ENCODE measurements at places on chromosomes 7 and 10.
A peak's percentile ranks its signal among the peaks of the same experiment; 100 is the strongest.

DNA sequence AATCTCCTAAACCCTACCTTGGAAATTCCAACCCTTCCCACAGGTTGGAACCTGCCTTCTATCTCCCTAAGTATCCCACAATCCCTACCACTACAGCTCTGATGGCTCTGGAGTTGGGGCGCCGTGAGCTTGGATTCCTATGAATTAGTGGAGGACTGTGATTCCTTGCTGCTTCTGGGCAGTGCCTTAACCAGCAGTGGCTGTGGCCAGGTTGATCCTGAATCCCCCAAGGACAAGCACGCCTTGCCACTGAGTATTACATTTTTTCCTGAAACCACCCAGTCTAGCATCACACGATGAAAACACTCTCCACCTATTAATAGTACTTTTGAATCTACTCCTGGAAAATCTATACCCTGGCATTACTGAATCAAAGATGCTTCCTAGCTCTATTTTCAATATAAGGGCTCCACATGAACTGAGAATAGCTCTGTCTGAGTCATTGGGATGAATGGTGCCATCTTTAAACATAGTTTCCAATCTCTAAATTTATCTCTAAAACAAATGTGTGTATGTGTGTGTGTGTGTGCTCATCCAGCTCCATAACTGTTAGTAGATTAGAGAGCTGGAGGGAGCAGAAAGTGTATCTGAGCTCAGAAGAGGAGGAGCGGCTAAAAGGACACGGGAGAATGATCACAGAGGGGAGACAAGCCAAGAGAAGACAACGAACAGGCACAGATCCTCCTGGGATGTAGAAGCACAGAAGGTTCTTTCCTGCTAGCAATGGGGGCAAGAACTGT is 11.9 kb upstream of the INPP5F start:
- no peak for DNase-seq

DNA sequence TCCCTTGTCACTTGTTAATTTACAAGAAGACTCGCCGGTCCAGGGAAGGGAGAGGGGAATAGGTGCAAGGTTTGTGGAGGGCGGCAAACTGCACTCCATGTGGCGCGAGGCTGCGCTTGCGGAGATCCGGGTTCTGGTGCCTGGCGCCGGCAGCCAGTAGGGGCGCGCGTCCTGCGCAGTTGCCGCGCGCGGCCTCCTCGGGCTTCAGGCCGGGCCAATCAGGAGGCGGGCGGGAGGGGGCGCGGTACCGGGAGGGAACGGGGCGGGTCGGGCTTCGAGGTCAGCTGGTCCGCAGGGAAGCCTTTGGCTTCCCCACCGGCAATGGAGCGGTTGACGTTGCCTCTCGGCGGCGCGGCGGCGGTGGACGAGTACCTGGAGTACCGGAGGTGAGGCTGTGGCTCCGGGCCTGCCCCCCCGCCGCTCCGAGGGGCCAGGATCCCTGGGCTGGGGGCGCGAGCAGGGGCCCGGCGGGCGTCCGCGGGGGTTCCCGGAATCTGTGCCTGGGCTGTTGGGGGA is at the start of gene FAM221A:
Gene FAM221A, plus strand, starts transcription at position 302 of the 516 bp plus-strand sequence. Its CDS starts 20 bp downstream, at position 322.
- no peak for DNase-seq

DNA sequence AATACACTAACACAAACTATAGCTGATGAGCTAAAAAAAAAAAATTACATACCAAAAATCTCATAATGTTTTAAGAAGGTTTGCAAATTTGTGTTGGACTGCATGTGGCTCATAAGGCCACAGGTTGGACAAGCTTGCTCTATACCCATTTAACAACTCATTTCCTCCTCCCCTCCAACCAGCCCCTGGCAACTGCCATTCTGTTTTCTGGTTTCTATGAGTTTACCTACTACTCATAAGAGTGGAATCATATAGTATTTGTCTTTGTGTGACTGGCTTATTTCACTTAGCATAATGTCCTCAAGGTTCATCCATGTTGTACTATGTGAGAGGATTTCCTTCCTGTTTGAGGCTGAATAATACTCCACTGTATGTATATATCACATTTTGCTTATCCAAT is 100.4 kb upstream of the ARHGAP21 start:
- no peak for DNase-seq

- no peak for DNase-seq
Measured at GRCh38 chr10:82213784-82214183, 338.8 kb downstream of the NRG3 start.

DNA sequence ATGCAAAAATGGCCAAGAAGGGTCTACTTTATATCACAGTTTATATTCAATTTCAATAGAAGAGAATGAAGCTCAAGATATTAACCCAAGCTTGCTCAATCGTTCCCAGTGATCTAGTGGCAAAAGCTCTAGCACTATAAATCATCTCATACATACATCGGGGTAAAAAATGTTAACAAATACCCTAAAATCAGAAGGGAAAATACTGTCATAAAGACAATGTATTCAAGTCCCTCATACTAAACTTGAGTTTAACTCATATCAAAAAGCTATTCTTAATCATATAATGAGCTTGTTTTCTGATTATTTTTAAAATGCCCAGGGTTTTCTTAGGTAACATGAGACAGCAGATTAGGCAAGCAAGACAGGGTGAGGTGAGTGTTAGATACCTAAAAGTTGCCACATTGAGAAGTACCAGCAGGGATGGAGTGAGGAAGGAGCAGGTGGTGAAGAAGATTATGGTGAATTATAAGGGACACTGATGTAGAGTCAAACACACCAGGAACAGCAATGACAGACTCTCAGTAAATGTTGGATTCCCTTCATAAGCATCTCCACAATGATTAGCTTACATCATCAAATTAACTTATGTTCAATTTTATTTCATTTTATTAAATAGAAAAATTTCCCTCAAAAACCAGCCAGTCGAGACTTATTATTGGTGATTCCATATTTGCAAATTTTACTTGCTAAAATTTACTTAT is 46.2 kb downstream of the ELAPOR2 start:
- no peak for DNase-seq

GRCh38 chr10:17643339-17643754 is 604 bp upstream of the STAM start:
- DNase-seq = no peak

DNA sequence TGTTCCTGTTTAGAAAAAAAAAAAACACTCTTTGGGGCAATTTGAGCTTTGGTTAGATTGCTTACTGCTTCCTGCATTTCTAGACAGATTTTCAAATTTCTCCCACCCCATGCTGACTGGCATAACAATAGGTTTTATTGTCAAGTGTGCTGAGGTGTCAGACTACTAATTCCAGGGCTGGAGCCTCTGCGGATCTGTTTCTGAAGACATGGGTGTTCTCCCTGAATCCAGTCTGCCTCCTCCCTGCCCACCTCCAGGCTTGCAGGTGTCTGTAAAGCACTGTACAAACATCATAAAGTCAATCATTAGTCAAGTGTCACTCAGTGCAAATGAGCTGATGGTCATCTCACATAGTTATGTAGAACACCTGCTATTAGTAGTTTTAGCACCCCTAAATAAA is 292.4 kb downstream of the GATA3 start:
- DNase-seq = no peak

- no peak for DNase-seq
Measured at GRCh38 chr10:76285012-76285411, 853.6 kb downstream of the LRMDA start.

GRCh38 chr7:105759670-105760550 is 116.5 kb downstream of the ATXN7L1 start:
- peak; percentile 32 for DNase-seq

DNA sequence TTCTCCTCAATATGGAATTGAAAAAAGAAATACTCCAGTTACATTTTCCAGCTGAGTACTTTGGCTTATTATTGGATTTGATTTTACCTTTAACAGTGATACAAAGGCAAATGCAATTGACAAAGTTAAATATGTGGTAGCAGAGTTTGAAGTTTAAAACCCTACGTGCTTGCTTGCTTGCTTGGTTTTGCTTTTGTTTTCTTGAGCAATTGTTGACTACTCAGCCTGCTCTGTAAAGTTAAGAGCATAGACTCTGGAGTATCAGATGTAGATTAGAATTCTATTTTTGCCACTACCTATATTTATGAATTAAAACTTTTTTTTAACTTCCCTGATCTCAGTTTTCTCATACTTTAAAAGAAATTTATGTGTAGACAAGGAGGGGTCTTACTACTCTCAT is 51.4 kb downstream of the PCDH15 start:
- DNase-seq = no peak

DNA sequence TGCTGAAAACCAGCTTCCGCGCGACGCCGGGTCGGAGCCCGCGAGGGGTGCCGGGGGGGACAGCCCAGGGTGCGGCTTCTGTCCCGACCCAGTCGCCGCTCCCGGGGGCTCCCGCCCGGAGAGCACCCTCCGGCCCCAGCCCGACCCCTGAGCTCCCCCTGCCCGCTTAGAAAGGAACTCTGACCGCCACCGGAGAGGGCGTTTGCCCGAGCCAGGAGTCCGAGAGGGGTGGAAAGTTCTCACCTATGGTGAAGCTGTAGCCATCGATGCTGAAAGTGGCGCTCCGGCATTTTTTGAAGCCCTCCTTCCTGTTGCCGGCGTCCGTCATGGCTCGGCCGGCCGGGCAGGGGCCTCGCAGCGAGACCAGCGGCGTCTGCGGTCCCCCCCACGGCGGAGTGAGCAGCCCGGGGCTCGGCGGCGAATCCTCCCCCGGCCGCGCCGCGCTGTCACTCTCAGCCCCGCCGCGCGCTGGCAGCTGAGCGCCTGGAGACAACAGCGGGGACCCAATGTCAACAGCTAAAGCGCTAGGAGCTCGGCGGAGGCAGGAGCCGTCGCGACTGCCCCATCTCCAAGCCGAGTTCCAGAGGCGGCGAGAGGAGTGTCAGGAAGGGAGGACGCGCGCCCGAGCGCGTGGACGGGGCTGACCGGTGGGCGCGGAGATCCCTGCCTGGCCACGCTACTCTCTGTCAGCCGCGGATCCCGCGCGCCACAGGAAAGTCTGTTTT is 191.6 kb downstream of the LSM5 start:
- DNase-seq = no peak

DNA sequence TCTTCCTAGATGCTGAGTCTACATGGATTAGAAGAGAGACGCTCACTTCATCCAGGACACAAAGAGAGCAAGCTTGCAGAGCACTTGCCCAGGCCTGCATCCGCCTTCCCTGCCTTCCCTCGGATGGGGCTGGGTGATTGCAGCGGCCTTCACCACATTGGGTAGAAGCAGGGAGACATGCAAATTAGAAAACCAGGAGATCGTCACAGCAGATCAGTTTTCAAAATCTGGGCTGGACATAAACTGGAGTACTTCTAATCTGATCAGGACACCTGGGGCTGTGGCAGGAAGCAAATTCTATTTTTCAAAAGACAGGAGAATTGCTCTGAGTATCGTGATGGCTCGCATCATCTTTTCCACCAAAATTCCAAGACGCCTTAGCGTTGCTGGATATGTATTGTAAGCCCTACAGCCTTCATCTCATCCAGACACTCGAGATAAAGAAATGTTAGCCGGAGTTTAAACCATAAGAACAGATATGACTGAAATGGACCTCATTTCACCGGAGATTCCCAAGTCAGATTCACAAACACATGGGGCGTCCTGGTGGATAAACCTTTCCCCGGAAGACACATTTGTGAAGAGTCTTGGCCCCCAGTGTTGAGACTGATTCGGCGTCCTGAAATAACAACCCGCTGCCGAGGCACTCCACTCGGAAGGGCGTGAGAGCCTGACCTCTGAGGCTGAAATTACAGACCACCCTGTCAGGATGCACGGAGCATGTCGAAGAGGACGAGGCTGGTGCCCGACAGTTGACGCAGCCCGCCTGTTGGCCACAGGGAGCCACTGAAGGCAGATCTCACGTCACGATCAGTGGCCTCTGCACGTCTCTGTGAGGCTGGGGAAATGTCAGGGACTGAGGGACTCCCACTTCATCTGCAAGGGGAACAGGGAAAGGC is 91.2 kb upstream of the PARD3 start:
- no peak for DNase-seq

DNA sequence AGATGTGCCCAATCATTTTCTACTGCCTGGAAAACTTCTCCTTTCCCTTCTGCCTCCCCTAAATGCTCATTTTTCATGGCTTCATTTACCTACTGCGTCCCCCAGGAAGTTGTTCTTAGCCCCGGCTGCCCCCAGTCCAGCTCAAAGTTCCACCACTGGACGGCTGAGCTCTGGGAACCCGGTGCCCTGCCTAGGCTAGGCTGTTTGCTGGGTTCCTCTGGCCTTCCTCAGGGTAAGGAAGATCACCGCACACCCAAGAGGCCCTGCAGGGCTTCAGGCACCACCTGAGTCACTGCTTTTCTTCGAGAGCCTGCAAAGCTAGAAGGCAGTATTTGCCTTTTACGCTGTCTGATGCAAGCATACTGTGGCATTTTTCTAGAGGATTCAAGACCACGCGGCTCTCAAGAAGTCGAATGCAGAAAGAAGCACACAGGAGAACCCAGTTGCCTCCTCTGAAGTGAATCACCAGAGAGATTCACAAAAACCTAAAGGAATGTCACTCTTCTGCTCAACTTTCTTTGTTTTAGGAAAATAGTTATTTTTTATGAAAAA is 46.7 kb upstream of the ZMIZ1 start:
- DNase-seq = no peak

DNA sequence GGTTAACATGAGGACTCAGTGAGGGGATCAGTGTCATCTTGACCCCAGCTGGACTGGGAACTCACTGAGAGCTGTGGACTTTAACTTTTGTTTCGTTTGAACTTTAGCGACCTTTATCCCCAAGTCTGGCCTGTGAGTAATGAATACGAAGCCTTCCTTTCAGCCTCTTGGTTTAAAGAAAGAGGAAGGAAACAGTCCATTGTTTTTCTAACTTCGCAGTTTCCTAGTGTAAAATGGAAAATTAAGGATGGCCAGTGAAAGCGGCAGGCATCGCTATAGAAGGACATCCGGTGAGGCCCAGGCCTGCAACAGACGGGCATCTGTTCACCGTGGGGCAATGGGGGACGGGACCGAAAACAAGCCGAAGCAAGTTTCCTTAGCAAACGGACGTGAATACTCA is 44.1 kb upstream of the ADO start:
- no peak for DNase-seq

- no peak for DNase-seq
Measured at GRCh38 chr10:101897633-101898032, 54.0 kb upstream of the KCNIP2 start.

DNA sequence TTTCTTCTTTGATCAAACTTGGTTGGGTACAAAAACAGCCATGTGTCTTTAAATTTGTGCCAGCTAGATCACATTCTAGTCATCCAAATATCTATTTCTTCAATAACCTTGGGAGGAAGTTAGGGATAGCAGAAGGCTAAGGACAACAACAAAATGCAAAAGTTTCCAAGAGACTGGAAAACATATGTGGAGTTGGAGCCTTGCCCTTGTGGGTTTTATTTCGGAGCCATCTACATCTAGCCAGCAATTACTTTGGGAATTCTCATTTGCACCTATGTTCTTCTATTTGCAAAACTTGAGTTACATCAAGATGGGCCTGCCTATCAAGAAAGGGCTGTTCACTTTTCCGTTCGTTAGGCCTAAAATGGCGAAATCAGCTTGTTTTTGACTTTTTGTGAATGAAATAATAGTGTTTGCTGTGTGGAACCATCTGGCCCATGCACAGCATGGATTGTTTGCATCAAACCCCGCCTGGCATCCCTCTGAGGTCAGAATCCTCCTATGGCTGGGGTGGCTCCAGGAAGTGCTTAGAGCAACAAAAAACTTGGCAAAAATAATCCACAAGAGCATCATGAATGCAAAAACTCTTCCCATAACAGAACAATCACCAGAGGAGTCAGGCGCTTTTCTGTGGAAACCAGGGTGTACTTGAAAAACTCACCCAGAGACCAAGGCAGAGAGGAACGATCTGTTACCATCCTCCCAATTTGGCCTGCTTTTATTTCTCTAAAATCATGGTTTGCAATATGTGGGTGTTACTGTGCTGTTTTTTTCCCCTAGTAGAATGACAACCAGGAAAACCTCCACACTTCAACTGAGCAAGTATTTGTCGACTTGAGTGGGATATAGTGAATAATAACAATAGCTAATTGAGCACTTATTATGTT is 36.2 kb upstream of the XPNPEP1 start:
- no peak for DNase-seq
